ENCODE measurements at places on chromosomes 1 and 21.

DNA sequence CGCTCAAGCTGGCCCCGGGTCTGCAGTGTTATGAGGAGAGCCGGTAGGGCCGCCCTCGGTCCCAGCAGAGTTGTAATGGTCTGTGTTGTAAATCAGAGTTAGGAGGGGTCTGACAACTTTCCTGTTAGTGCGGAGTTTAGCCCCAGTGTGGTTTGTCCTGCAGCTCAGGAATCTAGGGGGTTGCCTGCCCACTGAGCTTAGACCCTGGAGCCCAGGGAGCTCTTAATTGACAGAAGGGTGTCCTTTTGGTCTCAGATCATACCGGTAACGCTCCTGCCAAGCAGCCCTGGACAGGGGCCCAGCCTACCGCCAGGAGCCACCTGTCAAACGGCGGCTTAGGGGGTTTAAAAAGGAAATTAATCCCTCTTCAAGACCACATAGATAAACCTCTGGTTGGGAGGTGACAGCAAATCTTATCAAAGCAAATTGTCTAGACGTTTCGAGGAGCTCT, 164.4 kb downstream of the DYRK1A start:
- DNase-seq, result no peak

- peak; percentile 91 for DNase-seq
Measured at GRCh38 chr1:91731815-91732214, 154.1 kb downstream of the TGFBR3 start.

- no peak for DNase-seq
Measured at GRCh38 chr1:23148084-23148483, 20.6 kb downstream of the LUZP1 start.

DNA sequence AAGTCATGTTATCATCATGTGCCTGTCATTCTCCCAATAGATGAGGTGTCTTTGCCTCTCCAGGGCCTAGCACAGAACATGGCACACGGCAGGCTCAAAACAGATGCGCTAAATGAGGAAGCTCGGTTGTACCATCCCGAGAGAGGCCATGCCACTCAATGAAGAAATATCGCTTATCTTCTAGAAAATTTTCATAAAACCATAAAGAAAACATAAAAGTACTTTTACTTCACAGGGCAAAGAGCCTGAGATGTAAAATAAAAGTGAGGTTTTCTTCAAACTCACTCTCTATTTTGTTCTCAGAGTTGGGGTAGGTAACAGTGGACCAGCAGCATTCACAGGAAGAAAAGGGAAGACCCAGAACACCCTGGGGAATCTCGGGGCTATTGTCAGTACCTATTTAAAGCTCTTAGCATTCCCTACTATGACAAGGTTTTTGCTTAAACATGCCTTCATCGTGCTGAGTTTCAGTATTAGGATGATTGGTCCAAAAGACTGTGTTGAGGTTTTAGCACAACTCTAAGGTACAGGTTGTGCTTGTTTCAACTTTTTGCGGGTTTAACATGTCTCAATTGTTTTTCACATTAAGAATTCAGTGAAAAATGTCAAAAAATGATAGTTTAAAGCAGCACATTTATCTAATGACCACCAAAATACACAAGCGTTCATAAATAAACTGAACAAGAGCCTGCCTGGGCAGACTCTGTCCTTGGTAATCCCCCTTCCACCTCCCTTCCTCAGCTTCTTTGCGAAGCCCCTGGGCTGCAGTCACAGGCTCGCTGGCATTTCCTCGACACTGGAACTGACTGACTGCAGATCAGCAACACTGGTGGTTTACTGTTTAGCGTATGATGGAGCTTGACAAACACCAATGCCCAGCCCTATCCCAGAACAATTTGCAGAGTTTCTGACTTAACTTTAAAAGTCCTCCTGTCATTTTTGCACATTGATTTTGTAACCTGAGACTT, 55.6 kb downstream of the COQ8A start:
- no peak for DNase-seq

- DNase-seq, result no peak
Measured at GRCh38 chr1:170864876-170865538, 70.3 kb upstream of the MROH9 start.

DNA sequence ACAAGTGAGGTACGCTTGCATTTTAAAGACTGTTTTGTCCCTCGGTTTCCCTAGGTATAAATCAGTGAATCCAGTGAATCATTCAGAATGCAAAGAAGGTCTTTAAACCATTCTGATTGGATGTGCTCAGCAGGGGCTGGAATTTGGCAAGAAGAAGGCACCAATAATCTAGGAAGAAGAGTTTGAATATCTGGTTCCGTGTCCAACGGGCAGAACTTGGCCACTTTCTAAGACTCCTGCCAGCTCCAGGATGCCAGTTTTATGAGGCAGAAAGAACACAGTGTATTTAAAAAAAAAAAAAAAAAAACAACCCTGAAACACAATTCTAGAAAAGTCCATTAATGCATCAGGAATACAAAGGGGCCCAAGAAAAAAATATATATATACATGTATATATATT, 3.0 kb upstream of the TENT5C start:
- no peak for DNase-seq

GRCh38 chr21:38183961-38184360, 72.8 kb upstream of the KCNJ15 start:
- no peak for DNase-seq

DNA sequence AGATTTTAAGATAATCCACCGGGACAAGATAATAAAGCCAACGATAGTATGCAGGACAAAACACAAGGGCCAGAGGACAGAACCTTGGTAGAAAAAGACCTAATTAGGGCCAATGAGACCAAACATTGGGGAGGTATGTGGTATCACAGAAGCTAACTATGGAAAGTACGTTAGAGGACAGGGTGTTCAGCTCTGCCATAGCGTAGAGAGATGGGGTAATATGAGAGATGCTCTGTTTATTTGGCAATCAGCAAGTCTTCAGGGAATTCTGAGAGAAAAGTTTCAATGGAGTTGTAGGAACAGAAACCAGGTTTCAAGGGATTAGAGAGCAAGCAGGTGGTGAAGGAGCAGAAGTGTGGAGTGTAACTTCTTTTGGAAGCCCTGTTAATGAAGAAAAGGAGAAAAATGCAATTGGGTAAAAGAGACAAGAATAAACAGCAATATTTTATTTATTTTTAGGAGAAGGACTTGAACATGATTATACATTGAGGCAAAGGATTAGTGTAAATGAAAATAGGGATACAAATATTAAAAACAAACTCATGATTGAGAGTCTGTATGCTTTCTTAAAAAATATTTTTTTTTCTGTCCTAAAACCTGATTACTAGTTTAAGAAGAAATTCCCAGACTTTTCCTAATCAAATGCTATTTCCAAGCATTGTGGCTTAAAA, 24.0 kb downstream of the EEIG2 start:
- DNase-seq, result no peak

- no peak for DNase-seq
Measured at GRCh38 chr1:166889776-166890175, 13.7 kb upstream of the TADA1 start.

GRCh38 chr1:10942542-10942912, 69.9 kb upstream of the TARDBP start:
- no peak for DNase-seq

DNA sequence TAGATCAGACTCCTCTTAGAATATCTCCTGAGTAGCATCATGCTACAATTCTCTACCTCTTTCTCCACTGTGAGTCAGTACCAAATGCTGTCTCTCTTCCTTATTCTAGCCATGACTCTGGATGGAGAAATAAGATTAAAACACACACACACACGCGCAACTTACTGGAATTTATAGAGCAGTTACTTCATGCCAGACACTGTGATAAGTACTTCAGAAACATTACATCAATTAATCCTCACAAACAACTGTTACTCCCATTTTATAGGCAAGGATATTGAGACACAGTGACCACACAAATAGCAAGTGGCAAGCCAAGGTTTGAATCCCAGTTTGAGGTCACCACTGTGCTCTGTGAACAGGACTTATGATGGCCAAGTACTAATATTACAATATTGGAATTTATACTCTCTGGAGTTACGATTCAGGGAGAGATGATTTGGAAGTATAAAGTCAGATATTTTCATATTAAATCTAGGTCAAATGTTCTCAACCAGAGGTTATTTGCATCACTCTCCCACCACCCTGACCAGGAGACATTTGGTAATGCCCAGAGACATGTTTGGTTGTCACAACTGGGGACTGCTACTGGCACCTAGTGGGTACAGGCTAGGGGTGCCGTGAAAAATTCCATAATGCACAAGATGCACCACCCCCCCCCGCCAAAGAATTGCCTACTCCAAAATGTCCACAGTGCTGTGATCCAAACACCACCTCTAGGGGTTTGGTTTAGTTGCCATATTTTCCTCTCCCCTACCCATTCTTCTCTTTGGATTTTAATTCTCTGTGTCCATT, 221.6 kb downstream of the LTN1 start:
- DNase-seq, result no peak

DNA sequence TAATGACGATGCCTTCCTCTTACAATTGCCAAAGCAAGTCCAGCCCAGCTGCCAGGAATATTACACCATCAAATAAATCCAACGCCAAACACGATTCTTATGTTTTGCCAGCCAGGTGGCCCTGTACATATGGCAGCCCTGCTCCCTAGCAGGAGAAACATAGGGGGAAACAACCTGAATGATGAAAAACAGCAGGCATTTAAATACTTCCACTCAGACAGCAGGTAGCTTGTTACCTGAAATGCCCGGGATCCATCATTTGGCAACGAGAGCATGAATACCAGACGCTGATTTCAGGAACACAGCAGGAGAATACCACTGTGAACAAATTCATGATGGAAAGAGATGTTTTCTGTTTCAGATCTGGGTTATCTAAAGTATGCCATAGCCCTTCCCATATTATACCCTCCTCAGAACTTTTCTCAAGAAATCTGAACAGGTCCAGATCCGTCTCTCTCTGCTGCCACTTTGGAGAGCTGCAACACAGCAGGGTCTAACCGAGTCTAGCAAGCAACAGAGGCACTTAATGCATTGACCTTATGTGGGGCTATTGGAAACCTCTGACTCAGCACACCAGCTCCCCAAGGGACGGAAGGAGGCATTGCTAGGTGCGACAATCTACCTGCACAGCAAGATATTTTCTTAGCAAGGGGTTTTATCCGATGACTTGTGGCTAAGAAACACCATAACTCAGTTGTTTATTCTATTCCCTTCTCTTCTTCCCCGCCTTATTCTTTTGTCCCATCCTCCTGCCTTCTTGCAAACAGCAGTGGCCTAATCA, 166.3 kb downstream of the BARHL2 start:
- no peak for DNase-seq

- DNase-seq, result no peak
Measured at GRCh38 chr1:204530932-204531331, 14.7 kb downstream of the MDM4 start.

DNA sequence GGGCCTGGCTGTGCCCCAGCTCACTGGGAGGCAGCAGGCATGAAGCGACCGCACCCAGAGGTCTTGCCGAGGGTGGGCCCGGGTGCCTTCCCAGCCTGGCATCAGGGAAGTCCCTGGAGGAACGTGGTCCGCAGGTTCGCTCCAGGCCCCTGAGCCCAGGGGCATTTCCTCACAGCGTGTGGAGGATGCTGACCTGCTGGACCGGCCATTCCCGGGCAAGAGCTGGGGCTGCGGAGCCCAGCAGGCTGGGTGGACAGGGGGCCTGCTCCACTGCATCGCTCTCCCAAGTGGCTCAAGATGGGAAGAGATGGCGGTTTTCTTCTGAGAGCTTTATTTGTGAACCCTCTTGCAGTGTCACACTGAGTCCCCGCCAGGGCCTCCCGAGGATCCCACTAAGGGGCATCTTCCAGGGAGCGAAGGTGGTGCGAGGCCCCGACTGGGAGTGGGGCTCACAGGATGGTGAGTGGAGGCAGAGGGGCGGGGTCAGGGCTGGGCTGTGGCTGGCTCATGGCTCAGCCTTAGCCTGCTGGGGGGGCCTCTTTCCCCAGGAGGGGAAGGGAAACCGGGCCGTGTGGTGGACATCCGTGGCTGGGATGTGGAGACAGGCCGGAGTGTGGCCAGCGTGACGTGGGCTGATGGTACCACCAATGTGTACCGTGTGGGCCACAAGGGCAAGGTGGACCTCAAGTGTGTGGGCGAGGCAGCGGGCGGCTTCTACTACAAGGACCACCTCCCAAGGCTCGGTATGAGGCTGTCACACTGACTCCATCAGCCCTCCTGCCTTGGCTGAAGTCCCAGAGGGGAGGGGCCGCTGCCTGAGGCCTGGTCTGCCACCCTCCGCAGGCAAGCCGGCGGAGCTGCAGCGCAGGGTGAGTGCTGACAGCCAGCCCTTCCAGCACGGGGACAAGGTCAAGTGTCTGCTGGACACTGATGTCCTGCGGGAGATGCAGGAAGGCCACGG, 7.2 kb upstream of the MMP23B start:
- DNase-seq, result peak; percentile 41

GRCh38 chr21:17853393-17854275, 34.5 kb upstream of the C21orf91 start:
- DNase-seq, result no peak

Measured in astrocyte of the hippocampus (primary cell).